ENCODE measurements at places on chromosomes 5 and 9.
A peak's percentile ranks its signal among the peaks of the same experiment; 100 is the strongest.

DNA sequence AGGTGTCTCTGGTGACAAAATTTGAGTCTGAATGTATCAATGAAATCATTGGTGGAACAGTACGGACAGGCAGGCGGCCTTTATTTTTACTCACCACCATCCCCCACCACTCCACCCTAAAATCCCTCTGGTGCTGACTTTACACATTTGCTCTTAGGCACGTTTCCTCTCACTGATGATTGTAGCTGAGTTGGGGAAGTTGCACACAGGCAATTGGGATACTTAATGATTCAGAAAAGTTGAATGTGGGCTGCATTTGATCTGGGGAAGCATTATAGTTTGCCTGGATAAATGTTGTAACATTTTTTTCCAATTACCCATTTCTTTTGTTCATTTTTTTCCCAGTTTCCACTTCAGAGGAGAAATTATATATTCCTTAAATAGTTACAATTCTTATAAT lies 658.4 kb downstream of the TLR4 start:
- DNase-seq = no peak

- no peak for DNase-seq
These were observed 71.3 kb downstream of the GLIS3 start for GRCh38 chr9:4228606-4229005.

DNA sequence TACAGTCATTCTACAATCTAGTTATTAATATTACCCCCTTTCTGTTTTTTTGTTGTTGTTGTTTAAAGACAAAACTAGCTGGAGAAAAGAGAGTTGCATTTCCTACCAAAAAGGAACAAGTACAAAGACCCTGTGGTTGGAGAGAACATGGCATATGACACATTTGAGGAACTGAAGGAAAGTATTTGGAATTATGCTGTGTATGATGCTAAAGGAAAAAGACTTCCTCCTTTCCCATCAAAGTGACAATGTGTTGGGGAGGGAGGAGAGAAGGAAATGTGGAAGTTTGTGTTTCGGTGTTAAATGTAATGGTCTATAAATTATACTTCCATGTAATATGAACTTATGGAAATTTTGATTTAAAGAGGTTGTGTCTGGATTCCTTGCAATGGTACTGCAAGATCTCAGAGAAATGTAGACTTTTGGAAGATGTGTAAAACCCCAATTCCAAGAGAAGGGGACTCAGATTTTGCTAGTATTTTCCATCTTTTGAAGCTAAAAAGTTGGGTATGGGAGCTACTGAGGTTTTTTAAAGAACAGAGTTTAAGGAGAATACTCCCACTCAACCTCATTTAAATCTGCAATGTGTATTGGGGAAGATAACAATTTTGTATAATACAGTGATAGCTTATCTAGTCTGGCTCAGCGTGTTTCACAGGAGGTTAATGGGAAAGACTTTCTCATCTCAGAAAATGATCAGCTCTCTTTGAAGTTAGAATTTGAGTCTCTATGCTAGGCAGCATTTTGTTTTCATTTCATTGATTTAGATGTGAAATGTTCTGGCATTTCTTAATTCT lies 15.4 kb upstream of the TNFSF8 start:
- DNase-seq = no peak

GRCh38 chr9:35395076-35395705 lies 94.7 kb upstream of the RUSC2 start:
- no peak for DNase-seq

GRCh38 chr9:128233817-128234406 lies 30.7 kb downstream of the DNM1 start:
- no peak for DNase-seq

- DNase-seq = no peak
These were observed 90.2 kb downstream of the RAPGEF1 start for GRCh38 chr9:131649646-131650045.

DNA sequence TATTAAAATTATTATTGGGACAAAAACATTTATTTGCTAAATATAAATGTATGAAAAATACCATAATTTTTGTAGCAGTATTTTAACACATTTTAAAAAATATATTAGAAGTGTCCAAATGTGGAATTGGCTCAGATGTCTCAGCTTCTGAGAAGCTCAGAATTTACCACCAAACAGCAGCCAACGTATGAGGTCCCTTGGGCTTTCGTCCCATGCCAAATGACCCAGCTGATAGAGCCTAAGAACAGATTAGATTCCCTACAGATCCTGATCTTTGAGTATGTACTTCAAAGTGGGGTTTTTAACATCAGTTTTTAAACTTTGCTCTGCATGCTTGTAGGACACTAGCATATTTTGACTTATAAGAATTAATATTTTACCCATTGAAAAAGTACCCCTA lies 77.3 kb upstream of the RPS23 start:
- no peak for DNase-seq

DNA sequence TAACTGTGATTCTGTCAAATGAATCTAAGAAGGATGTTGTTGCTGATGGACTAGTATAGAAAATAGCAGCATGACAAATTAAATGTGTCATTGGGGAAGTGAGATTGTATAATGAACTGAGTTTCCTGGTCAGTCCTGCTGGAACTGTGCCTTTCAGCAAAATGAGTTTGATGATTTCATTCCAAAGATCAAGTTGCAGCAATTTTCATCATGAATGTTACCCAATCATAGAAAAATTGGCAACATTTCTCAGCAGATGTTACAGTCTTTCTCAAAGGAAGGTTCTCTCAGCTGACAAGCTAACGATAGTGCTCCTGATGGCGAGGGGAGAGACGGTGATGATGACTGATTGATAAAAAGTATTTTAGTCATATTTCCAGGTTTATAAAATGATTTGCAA lies 10.7 kb downstream of the PCDHAC2 start:
- DNase-seq = peak; percentile 59

GRCh38 chr9:114666851-114667250 lies 9.2 kb upstream of the TEX53 start:
- no peak for DNase-seq

DNA sequence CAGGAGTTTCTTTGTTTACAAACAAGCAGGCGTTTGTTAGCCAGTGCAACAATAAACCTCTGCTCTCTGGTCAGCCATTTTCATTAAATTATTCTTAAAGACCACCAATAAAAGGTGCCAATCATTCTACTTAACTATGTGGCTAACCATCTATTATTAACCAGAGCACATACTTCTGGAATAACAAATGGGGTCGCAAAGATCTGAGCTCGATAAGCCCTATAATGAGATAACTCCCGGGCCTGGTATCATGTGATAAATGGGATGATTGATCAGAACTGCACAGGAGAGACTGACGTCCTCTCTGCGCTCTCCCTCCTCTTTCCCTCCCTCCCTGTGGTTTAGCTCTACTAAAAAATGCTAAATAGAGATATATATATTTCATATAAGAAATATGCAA lies 488.2 kb downstream of the NTRK2 start:
- no peak for DNase-seq

DNA sequence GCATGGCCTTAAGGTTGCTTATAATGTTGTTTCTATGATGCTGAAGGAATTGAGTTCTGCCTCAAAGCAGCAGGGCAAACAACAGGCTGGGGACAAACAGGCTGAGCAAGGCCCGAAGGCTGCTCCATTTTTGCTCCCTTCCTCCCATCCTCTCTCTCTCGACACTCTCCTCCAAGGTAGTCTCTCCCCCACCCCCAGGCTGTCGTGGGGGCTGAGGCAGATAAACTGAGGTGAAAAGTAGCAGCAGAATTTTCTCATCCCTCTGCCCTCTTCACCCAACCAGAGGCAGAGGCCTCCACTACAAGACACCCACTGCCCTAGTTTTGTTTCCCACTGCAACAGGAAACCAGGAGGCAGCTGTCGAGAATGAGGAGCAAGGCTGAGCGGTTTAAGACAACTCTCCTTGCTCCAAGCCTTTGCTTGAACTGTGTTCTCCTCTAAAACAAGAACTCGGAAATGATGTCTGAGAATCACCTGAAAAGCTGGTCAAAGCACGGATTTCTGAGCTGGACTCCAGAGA lies 13.5 kb upstream of the GNA14 start:
- DNase-seq = no peak

- DNase-seq = peak; percentile 3
These were observed 527.2 kb downstream of the KCTD16 start for GRCh38 chr5:144697847-144698262.

- DNase-seq = peak; percentile 61
These were observed 7.0 kb downstream of the NOTCH1 start for GRCh38 chr9:136538599-136539426.

DNA sequence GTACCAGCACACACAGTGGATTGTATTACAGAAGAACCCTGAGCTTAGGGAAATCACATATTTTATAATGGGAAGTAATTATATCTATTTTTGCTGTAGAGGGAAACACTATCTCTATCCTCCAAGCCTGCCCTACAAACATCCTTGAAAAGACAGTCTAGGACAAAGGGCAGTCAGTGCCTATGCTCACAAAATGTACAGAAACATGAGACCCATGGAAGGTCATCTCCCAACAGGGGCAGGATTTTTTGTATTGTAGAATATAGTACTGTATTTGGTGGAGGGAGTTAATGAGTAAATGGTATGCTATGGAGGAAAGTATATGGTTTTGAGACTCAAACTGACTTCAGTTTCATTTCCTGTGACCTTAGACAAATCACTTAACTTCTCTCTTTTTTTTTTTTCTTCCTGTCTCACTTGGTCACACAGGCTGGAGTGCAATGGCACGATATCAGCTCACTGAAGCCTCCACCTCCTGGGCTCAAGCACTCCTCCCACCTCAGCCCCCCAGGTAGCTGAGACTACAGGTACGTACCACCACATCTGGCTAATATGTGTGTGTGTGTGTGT lies 5.8 kb upstream of the RAB14 start:
- no peak for DNase-seq

GRCh38 chr9:106880863-106881262 lies 17.9 kb downstream of the ZNF462 start:
- peak; percentile 88 for DNase-seq

DNA sequence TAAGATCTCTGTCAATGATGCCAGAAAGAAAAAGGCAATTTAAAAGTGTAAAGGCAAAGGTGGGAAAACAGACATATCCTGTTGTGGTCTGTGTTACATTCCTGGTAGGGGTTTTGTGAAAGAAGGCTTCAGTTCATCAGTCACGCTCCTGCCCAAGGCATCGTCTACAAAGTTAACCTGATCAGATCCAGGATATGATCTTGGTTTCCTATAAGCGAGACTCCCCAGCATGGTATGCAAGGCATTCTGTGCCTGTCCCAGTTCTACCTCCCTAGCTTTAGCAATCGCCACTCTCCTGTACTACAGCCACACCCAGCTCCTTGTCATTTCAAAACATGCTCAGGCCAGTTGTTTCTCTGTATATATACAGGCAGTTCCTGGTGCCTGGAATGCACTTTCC lies 58.0 kb upstream of the PTPN3 start:
- DNase-seq = peak; percentile 95

DNA sequence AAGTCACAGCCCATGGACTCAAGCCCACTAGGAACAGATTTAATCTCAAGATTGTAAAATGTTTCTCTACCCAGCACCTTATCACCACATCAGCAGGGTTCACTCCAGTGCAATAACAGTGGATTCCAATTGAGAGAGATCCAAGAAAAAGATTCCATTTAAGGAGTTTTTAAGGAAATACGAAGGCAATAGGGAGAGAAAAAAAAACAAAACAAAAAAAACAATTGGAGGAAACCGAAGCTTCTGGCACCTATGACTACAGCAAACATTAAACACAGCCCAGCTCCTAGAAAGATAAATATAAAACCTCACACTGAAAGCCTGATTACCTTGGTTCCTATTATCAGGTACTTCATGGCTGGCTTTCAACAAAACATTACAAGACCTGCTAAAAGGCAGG lies 192.7 kb downstream of the DAB2IP start:
- DNase-seq = no peak

- DNase-seq = no peak
These were observed 28.3 kb downstream of the IARS1 start for GRCh38 chr9:92265154-92265553.

Measured in RWPE1 (cell line).